ENCODE measurements at places on chromosomes 12 and 14.
A peak's percentile ranks its signal among the peaks of the same experiment; 100 is the strongest.

GRCh38 chr14:58813745-58814144 lies 176.0 kb downstream of the DACT1 start:
- DNase-seq: no peak

GRCh38 chr12:20625531-20625930 lies 69.6 kb upstream of the SLCO1C1 start:
- no peak for DNase-seq

DNA sequence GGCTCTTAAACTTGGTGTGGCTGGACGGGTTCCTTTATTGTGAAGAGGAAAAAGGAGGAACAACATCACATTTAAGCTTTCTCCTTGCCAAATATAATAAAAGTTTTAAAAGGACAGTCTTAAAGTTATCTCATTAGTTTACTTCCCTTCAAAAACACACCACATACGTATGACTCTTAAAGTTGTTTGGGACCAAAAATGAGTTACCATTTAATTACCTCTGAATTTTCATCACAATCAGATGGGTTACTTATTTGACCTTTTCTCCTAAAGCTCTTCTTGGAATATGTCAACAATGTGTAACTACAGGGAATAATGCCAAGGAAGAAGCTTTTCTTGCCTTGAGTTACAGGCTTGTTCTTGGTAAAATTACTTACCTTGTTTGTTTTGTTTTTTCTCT lies 16.4 kb downstream of the RAB21 start:
- no peak for DNase-seq

DNA sequence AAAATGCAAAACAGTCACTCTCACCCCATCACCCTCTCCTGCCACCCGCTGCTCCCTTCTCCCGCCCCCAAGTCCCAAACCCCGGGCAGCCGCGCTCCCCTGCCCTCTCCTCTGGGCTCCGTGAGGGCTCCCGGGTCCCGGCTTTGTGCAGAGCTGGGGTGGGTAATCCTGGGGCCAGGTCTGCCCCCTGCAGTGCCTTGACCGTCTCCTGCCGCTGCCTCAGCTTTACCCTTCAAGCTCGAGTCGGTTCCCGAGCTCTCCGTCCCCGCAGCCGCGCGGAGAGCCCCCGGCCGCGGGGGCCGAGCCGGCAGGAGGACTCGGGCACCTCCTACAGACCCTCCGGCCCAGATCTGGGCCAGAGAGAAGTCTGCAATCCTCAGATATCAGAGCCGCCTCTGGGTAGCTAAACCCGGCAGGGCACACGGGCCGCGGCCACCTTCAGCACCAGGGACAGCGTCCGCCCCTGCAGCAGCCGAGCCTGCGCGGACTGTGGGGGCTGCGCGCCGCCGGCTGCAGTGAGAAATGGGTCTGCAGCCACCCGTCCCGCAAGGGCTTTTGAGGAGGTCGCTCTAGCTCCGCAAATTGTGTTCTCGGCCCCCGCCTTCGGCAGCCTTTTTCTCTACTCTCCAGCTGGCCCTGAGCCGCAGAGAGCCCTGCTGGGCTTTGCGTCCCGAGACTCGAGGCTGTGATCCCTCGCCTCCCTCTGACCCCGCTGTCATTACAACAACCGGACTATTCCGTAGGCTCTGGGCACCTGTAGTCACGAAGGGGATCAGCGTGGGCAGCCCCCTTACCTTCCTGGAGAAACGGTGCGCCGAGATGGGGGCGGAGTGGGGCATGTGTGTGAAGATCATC lies 1.2 kb downstream of the PRMT8 start:
- DNase-seq: peak; percentile 29

DNA sequence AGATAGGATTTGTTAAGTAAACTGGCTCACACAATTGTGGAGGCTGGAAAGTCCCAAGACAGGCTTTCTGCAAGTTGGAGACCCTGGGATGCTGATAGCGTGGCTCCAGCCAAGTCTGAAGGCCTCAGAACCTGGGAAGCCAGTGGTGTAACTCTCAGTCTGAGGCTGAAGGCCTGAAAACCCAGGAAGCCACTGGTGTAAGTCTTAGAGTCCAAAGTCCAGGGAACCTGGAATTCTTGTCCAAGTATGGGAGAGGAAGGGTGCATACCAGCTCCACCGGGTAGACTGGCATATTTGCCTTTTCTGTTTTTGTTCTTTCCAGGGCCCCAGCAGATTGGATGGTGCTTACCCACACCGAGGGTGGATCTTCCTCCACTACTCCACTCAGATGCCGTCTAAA lies 18.1 kb downstream of the GMFB start:
- no peak for DNase-seq

- DNase-seq: no peak
Observed at GRCh38 chr12:104570174-104570907, 113.6 kb downstream of the CHST11 start.

DNA sequence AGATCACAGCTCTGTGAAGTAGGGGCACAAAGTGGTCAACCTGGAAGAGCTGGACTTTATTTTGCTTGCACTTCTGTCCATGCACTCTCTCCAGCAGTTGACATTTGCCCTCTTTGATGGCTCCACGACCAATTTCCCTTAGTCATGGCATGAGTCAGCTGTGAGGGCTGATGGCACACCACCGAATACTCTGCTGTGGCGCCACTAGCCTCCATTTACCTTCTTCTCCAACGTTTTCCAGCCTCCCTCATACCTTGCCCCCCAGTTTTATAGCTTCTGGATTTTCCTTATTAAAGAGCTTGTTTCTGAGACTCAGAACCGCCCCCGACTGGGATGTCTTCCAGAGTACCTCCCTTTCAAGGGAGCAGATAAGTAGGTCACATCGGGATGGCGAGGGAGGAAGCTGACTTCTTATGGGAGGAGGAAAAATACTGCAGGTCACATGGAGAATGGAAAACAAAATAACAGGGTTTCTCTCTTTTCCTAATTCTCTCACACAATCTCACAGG lies 17.6 kb downstream of the NINJ2 start:
- no peak for DNase-seq

GRCh38 chr12:57280211-57281062 lies 29.4 kb upstream of the STAC3 start:
- peak; percentile 47 for DNase-seq

DNA sequence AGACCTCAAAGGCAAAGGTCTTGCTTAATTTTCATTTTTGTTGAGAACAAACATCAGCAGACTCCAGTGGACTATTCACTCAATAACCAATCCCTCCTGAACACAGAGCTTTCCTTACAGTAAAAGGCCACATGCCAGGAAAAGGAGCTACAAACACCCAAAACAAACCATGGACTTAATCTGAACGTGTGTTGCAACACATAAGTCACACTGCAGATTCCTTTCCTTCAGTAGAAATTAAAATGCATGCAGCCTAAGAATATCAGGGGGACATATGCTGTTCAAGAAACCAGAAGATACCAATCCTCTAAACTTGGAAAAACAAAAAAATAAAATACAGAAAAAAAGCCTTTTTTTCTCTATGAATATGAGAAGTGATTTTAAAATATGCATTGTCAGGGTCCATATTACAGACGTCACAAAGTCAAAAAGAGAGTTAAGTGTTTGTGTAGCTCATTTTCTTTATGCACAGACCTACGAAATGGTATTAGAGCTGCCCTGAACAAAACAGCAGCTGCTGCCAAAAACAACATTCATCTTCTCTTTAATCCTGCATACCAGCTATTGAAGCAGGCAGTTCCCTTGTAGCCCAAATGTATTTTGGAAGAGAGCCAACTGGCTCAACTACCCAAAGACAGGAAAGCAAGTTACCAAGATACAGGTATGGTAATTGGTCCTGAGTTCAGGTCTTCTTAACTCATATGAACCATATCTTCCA lies 26.2 kb downstream of the KITLG start:
- no peak for DNase-seq

- no peak for DNase-seq
Observed at GRCh38 chr14:80974679-80975078, 19.3 kb downstream of the TSHR start.

GRCh38 chr12:54411391-54412241 lies 7.5 kb downstream of the ITGA5 start:
- peak; percentile 56 for DNase-seq

- DNase-seq: no peak
Observed at GRCh38 chr12:105357162-105357691, 26.7 kb downstream of the C12orf75 start.

Data from T-cell (primary cell).